ENCODE measurements at places on chromosomes 3 and 15. TPM values are rescaled to one million over a fixed set of nuclear protein-coding genes. Genes with fewer than 3 reads are reported as not detected.

DNA sequence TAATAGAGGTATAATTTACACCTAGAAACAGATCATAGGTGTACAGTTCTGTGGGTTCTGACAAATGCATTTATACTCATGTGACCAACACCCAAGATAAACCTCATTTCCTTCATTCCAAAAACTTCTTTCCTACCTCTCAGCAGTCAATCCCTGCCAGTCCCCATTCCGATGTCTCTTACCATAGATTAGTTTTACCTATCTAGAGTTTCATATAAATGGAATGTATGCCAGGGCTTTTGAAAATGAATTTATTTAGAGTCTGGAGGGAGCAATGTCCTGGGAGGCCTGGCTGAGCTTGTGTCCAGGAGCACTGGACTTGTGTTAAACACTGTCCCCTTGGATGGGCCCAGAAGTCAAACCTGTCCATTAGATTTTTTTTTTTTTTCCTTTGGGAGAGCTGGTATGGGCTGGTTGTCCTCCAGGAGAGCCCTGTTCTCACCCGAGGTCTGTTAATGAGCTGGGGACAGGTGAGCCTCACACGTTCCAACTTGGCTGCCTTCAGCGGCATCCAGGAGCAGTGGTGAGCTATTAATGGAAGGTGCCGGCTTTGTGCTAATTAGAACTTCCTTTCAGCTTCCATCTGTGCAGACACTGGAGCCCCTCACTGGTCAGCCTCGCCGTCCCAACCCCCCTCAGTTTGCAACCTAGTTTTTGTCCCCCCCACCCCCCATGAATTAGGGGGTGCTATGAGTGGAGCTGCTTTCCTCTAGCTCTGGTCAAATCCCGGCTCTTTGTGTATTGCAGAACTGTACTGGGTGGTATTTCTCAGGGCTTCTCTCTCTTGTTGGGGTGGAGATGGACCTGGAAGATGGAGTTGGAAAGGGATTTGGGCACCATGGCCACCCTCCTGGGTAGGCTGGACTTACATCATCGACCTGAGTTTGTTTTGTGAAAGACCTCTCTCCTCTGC lies 40.7 kb upstream of the POLG start:
- DNase-seq = no peak

GRCh38 chr3:46551615-46552014 lies 14.5 kb downstream of the LRRC2 start:
- DNase-seq = no peak

DNA sequence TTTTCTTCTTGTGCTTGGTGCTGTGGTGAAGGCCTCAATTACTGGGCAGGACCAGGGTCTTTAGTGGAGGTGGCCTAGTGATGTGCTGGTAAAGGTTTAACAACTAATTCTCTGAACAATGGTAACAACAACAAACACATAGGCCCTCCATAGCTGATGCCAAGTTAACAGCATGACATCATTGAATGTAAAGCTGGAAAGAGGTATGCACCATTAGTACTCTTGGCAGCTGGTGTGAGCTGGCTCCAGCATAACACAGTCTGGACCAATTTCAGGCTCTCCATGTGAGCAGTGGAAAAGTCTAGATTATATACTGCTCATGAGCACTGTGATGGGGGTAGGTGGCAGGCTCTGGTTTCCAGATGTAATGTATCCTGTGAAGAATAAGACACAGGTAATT lies 61.8 kb downstream of the SLC7A14 start:
- peak; percentile 72 for DNase-seq

- DNase-seq = no peak
Measured at GRCh38 chr3:113485161-113485609, 29.8 kb downstream of the SPICE1 start.

DNA sequence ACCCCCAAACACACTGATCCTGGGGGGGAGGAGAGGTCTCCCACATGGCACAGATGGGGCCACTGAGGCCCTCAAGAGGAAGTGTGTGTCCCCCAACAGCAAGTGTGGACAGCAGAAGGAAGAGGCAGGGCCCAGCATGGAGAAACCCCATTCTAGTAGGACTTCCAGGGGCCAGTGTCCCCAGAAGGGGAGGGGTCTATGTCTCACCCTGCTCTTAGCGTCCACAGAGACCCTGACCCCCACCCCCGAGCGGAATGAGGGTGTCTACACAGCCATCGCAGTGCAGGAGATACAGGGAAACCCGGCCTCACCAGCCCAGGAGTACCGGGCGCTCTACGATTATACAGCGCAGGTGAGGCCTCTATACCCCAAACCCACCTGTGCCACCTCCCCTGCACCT lies 35.3 kb downstream of the TSPAN3 start:
- no peak for DNase-seq

- no peak for DNase-seq
Measured at GRCh38 chr3:156460206-156460611, 94.7 kb downstream of the SSR3 start.

- DNase-seq = no peak
Measured at GRCh38 chr15:68328443-68328842, 50.9 kb downstream of the FEM1B start.

GRCh38 chr3:14852717-14853116 lies 34.0 kb downstream of the FGD5 start:
- no peak for DNase-seq

- DNase-seq = no peak
Measured at GRCh38 chr3:72210261-72210660, 425.3 kb upstream of the PROK2 start.

- peak; percentile 33 for DNase-seq
Measured at GRCh38 chr3:61381745-61382392, 130.6 kb upstream of the FHIT start.

DNA sequence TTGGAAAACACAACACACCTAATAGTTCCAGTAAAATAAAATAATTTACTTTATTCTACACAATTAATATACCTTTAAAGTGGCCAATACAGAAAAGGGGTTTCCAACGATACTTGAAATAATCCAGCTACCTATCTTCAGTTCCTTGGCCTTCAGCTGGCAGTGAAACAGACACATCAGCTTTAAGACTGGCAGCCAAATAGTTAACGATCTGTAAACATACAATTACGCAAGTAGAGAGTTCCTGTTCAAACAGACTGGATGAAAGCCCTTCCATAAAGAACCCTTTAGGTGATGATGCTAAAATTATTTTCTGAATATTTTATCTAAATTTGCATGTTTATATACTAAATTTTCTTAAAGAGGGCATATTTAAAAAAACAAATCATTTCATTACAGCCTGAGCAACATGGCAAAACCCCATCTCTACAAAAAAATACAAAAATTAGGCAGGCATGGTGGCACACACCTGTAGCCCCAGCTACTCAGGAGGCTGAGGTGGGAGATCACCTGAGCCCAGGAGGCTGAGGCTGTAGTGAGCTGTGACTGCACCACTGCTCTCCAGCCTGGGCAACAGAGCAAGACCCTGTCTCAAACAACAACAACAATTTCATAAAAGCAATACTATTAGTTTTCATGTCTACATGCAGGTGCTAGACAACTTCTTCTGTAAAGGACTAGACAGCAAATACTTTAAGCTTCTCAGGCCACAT lies 12.9 kb downstream of the DYNC1LI1 start:
- no peak for DNase-seq

DNA sequence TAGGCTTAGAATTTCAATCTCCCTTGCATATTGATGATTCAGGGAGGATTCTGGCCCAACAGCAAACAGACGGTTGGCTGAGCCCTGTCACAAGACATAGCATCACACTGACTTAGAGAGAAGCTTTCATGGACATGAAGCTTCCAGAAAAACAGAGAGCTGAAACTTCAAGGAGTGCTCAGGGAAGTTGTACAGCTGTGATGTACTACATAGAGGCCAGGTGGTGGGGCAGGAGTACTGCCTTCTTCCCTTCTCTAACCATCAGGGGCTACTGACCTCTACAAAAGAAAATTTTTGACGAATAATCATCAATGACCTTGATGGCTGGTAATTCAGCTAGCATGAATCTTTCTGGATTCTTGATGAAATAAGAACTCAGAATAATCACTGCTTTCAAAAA lies 378.5 kb downstream of the ERC2 start:
- no peak for DNase-seq

DNA sequence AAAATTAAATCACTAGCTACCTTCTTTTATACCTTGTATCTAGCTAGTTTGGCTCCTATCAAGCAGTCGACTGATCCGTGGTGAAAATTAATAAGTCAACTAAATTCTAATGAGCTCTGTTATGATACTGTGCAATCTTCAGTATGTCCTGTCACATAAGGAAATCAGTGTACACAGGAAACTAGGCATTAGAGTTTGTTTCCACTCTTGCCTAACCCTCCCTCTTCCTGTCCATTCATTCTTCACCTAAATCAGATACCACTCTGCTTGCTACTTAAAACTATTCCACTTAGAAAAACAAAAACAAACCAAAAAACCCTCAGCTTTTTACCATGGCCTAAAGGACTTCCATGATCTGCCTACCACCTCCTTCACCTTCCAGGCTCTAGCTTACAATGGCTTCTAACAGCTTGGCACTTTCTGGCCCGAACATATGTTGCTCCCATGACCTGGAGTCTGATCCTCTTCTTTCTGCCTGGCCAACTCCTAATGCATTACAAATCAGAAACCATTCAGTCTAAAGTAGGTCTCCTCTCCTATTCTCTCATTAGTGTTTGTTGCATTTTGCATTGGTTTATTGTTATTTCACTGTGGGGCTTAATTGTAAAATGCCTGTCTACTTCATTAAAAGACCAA lies 7.9 kb downstream of the RFC4 start:
- peak; percentile 42 for DNase-seq

DNA sequence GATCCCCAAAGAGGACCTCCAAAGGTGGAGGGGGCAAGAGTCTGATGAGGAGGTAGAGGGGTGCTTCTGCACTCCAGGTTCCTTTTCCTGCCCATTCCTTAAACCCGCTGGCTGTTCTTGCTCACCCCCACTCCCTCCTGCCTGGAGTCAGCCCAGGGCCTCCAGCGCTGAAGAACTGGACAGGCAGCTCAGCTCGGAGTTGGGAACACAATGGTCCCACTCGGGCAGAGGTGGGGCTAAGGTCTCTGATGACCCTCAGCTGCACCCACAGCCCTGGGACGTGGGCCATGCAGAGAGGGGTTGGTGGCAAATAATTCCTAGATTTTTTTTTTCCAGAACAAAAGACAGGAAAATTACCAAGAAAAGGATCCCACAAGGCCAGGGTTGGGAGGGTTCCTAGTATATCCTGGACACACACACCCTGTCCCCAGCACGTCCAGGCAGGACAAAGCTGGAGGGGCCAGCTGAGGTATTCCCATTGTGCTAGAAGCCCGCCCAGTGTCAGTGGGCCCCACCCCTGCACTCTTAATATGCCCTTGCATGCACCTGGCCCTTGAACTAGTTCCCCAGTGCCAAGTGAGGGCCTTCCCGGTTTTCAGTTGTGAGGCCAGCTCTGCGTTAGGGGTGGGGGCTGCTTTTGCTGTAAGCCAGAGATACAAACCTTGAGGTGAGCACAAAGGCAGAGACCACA lies 22.1 kb upstream of the IP6K2 start:
- no peak for DNase-seq

- no peak for DNase-seq
Measured at GRCh38 chr3:178823150-178823549, 248.5 kb downstream of the ZMAT3 start.

The ARRDC4 gene
- polyA plus RNA-seq = 1.2 TPM

The VILL gene
- polyA plus RNA-seq = 11.6 TPM

The AADACL2 gene
- polyA plus RNA-seq = not detected

The PLA2G4E gene
- polyA plus RNA-seq = not detected

The TGM5 gene
- not detected for polyA plus RNA-seq

The C3orf80 gene
- 0.03 TPM for polyA plus RNA-seq

The GPR62 gene
- polyA plus RNA-seq = 0.04 TPM

The CLRN1 gene
- polyA plus RNA-seq = not detected
